Naive thymus-derived CD4-positive, alpha-beta T cell (primary cell): ENCODE measurements at places on chromosomes 1 and 21. TPM values are rescaled to one million over a fixed set of nuclear protein-coding genes. Genes with fewer than 3 reads are reported as not detected.

Gene CHODL
- 0.25 TPM for polyA plus RNA-seq

Gene DONSON
- polyA plus RNA-seq: 4.4 TPM

Gene E2F2
- polyA plus RNA-seq: not detected

Gene EFNA3
- 0.51 TPM for polyA plus RNA-seq

Gene BARHL2
- not detected for polyA plus RNA-seq

Gene CLDN8
- polyA plus RNA-seq: not detected

Gene FAM76A
- 9.0 TPM for polyA plus RNA-seq

Gene LCE1F
- not detected for polyA plus RNA-seq

Gene ALG14
- 1.7 TPM for polyA plus RNA-seq

Gene APCS
- polyA plus RNA-seq: not detected

Gene CFAP126
- not detected for polyA plus RNA-seq
